ENCODE measurements at places on chromosomes 4 and X.
A peak's percentile ranks its signal among the peaks of the same experiment; 100 is the strongest.

DNA sequence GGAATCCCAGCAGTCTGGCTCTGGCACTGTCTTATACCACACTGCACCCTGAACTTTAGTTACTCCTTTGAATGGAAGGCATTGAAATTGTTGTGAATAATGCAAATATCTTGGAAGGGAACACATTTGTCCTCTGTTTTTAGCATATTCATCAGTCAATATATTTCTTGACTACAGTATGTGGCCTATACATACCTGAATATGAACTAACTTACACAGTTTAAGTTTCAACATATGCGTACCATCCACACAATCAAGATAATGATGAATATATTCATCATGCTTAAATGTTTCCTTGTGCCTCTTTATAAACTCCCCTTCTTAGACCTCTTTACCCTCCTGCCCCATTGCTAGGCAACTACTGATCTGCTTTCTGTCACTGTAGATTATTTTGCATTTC lies 145.7 kb upstream of the ESX1 start:
- no peak for DNase-seq

DNA sequence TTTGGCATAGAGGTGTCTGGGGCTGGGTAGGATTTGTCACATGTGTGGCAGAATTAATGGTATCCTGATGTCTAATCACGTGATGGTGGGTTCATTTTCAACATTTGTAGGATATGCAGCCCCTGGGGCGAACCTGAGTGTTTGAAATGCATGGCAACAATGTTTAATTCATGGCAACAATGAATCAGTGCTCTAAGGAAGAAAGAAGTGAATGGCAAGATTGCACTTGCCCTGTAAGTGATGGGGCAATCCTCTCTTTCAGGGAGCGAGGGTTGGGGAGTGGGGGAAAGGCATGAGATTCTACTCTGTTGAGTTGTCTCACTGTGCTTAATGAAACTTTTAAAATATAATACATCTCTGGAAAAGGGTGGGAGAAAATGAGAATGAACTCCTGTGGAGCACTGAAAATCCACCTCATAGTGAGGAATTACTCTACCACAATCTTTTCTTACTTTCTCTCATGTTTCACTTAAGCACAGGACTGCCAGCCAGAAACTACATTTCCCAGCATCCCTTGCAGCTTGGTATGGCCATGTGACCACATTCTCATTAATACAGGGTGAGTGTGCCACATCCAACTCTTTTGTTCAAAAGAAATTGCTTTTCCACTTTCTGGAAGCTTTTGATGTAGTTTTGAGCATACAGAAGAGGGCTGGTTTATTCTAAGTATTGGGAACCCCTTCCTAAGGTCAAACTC lies 64.0 kb upstream of the PGM2 start:
- no peak for DNase-seq

DNA sequence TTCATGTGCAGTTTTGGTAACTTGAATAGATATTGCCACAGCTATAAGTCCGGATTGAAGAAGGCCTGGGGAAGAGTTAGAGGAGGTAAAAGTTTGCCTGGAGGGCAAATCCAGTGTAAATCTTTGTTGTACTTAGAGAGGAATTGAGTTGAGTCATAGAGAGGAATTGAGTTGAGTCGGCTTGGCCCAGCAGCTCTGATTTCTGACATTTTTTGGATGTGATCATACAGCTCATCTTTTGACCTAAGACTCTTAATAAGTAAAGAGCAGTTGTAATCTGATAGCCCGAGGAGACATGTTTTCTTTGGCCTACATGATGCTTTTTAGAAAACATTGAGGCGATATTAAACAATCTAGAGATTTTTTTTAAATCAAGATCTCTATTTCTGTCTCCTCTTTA lies 3.9 kb downstream of the KIT start:
- DNase-seq: no peak

GRCh38 chr4:48483006-48483776 lies at the start of gene SLC10A4:
Gene SLC10A4, plus strand, starts transcription at chr4:48483343. Its CDS starts 219 bp downstream, at chr4:48483562.
- DNase-seq: no peak

- no peak for DNase-seq
Measured at GRCh38 chr4:33063241-33063640, 2343.1 kb downstream of the PCDH7 start.

DNA sequence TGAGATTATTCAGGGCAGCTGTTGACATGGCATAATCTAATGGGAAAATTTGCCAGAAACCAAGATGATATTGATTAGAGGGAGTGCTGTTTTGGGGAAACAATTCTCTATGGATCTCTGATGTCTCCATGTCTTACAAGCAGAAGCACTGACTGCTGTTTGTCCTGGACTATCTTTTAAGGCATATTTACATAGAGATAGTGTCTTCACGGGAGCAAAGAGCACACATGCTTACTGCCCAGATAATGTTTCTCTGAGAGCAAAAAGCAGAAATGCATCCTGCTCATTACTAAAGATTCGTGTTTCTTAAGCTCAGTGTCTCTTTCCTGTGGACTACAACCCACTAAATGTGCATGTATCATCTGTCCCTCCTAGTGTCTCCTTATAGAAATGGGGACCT lies 41.3 kb upstream of the GLRA3 start:
- DNase-seq: no peak

DNA sequence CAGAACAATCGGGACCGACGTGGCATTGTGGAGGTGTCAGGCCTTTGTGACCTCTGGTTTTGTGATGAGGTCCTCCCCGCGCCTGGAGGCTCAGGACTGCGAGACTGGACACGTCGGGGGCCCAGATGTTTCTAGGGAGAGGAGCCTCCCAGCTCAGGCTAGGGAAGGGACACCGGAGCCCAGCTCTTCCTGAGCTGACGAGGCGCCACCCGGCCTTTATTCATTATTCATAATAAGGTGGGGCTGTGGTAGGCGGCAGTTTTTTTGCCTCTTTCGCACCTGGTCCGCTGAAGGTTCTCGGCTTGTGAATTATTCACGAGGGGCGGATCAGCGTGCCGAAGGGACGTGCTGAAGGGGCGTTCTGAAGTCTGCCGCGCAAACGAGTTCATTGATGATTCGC lies 2.3 kb upstream of the UBA1 start:
- peak; percentile 32 for DNase-seq

DNA sequence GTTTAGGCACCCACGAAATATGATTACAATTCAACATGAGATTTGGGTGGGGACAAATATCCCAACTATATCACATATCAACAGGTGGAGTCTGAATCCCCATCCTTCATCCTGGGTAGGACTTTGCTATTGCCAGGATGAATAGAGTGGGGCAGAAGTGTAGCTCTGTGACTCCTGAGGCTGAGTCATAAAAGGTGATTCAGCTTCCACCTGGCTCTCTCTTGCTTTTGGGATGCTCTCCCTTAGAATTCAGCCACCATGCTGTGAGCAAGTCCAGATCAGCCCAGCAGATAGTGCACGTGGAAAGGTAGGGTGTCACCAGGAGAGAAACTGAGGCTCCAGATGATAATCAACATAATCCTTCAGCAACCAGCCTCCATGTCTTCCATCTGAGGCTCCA lies 193.8 kb upstream of the BCOR start:
- DNase-seq: no peak

DNA sequence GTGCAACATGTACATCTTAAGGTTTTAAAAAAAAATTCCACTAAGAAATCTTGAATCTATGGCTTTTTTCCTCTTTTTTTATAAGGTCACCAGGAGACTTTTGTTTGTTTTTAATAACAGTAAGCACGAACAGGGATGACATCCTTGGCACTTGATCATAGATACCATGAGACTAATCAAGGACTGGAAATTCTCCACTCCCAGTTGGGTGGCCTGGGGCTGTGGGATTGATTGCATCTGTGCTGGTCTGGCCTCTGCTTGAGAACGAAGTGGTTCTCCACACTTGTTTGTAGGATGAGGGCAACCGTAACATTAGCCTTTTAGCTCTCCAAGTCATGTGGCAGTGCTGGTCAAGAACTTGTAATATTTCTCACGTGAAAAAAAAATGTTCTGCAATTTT lies 35.4 kb downstream of the SNX25 start:
- DNase-seq: no peak

DNA sequence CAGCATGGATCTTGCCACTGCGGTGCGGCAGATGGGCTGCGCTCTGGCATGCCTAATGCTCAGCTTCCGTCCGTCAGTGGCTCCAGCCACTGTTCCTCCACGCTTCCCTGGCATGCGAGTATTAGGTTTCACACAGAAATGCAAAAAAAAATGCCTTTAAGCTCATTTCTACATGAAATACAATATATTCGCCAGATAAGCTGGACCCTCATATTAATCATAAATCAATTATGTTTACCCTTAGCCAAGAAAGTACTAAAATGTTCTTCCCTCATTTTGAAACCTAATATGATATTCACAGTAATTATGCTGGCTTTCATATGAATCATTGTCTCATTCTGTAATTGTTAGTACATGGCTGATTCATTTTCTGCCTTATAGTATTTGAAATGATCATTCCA lies 115.5 kb upstream of the FAM241A start:
- DNase-seq: no peak

DNA sequence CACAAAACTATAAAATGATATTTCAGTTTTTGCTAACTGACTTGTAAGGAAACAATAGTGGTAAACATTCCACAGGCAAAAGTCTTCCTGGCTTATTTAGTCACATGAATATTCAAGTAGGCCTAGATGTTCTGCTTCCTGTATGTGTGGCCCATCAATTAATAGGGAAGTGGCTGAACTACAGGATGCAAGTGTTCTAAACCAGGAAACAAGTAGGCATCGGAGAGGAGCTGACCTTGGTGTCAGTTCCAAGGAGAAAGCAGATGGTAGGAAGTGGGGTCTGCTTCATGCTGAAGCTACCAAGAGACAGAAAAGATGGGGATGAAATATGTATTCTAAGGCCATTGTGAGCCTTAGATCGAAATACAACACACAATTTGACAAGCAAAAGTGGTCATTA lies 149.7 kb downstream of the ANTXR2 start:
- DNase-seq: no peak

DNA sequence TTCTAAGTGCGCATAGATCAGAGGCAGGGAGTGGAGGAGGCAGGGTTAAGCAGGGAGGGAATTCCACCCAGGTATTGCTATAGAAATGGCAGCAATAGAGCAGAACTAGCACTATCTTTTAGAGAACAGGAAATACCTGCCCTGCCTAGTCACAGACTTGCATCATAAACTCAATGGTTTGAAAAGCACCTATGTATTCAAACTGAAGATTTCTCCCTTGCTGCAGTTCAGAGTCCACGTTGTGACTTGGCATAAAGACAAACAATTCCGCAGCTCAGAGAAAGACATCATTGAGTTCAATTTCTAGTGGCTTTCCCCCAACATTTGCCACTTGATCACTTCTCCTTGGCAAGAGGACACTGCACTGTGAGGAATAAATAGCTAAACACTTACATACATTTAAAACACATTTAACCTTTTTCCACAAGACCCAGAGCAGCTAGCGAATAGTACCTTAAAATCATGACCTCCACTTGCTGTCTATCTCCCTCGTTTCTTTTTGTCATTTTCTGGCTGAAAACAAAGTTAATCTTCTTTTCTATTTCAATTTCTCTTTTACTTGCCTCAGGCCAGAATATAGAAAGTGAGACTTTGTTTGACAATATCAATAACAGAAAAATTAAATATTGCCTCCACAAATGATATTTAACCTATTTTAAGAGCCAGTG lies 42.4 kb downstream of the SLC7A11 start:
- peak; percentile 90 for DNase-seq

DNA sequence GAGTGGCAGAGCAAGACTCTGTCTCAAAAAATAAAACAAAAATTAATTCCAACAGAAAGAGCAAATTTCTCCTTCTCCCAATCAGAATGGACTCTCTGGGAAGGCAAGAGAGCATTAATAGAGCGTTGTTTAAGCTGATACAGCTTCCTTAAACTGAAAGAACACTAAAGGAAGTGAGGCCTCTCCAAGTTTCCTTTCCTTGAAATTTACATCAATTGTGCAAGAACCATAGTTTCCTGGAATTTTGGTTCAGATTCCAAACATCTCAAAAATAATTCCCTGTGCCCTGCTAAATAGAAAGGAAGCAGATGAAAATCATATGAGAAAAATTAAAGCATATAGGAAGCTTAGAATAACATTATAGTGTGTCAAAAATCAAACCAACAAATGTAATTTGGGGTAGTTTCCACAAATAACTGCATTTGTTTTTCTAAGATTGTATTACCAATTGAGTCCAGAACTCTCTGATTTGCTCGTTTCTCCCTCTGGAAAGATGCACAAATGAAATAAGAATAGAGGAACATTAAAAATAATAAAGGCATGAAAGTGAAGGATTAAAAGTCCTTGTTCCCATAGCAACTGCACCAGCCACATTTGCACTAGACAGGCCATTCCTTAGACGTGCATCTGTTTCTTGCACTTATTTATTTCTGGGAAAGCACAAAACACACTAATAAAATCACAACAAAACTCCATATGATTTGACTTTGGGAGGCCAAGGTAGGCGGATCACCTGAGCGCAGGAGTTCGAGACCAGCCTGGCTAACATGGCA lies 3.7 kb upstream of the FAM241A start:
- DNase-seq: no peak

- DNase-seq: no peak
Measured at GRCh38 chr4:83152746-83153145, 38.2 kb upstream of the PLAC8 start.

- DNase-seq: no peak
Measured at GRCh38 chr4:86957215-86957614, 22.4 kb downstream of the AFF1 start.

DNA sequence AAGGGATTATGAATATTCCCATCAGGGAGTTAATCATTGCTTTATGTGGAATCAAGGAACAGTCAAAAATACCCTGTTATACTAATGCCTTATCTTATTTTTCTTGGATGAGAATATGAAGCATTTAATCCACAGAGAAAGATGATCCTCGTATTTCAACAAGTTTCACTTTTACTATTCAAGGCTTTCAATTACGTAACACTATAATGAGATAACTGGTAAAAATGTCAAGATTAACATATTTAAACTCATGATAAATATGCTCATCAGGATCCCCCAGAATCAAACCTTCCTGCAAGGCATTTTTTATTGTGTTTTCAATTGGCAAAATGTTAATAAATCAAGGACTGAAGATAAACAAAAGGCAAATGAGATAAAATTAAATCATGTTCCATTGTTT lies 5.1 kb downstream of the ZXDA start:
- DNase-seq: no peak

- peak; percentile 68 for DNase-seq
Measured at GRCh38 chrX:72255445-72255844, 16.6 kb upstream of the ERCC6L start.

GRCh38 chr4:183633476-183634400 lies 25.2 kb downstream of the RWDD4 start:
- no peak for DNase-seq

GRCh38 chr4:3516836-3517730 lies 15.1 kb downstream of the LRPAP1 start:
- DNase-seq: no peak

GRCh38 chr4:2340272-2341061 lies 78.0 kb downstream of the ZFYVE28 start:
- DNase-seq: no peak
